Right lung (tissue), 10 donors: ENCODE measurements at places on chromosomes 5 and 9. TPM values are rescaled to one million over a fixed set of nuclear protein-coding genes. Genes with fewer than 3 reads are reported as not detected.
A peak's percentile ranks its signal among the peaks of the same experiment; 100 is the strongest.

The DMRT3 gene
- polyA plus RNA-seq, result not detected

The TRIM36 gene
- polyA plus RNA-seq, result 2.0 TPM

The IL3 gene
- not detected for polyA plus RNA-seq

The ADAMTSL2 gene
- 6.4 TPM for polyA plus RNA-seq

The CCL19 gene
- polyA plus RNA-seq, result not detected

The GARIN3 gene
- polyA plus RNA-seq, result not detected

The PCDHGA12 gene
- 4.2 TPM for polyA plus RNA-seq

The ELOVL7 gene
- 2.9 TPM for polyA plus RNA-seq

The CER1 gene
- 0.24 TPM for polyA plus RNA-seq

The GPR150 gene
- polyA plus RNA-seq, result 0.12 TPM

The CCDC112 gene
- 18.0 TPM for polyA plus RNA-seq

The CACNA1B gene
- 0.37 TPM for polyA plus RNA-seq

The CDX1 gene
- 0.39 TPM for polyA plus RNA-seq

GRCh38 chr9:5178126-5178805 lies 7.2 kb downstream of the INSL6 start:
- no peak for DNase-seq

- no peak for DNase-seq
Observed at GRCh38 chr5:164359260-164360255, 854.1 kb downstream of the MAT2B start.

DNA sequence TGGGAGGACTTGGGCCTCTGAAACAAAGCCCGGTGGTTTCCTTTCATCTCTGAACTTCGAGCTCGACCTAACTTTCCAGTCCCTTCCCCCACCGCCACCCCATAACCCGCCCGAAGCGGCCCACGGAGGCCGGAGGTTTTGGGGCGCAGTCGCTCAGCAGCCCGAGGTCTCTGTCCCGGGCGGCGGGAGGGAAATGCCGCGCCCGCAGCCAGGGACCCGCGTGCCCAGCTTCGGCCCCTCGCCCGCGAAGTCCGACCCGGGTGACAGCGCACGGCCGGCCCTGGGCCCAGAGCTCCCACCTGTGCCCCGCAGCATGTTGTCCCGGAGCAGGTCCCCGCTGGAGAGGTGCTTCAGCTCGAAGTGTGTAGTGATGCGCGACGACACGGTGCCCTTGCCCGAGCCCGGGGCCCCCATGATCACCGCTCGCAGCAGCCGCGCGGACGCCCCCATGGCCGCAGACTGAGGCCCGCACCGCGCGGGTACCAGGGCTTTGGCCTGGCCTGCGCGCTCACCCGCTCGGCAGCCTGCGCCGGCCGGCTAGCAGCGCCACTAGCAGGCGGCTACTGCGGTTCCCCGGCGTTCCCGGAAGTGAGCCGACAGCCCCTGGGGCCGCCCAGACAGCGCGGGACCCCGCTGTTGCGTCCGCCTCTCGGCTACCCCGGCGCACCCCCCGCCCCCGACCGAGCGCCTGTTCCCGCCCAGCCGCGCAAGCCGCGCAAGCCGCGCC lies at the start of gene AK3:
Gene AK3, minus strand, starts transcription at position 565 of the 727 bp plus-strand sequence. Its CDS starts 115 bp downstream, at position 450.
- peak; percentile 92 for DNase-seq

DNA sequence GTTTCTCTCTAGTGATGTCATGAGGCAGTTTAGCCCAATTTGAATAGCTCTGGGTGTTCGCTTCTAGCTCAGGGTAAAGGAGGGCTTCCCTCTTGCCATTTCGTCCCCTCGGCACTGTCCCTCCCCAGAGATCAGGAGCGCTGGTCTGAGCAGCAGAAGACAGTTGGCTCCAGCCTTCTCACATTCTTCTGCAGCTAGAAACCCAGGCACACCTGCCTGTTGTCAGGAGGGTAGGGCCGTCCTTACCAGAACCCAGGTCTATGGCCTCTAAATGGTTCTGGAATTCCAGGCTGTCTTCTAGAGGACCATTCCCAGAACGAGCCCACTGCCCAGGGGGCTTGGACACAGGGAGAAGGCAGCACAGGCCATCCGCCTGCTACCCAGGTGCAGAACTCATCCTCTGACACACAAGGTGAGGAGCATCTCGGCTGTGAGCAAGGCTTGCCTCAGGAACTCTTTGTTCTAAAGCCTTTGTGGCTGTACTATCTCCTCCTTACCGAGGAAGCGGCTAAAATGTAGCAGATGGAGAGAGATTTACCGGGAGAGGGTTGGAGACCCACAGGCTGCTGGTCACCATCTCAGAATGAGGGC lies 255.6 kb upstream of the IRX2 start:
- DNase-seq, result no peak

- DNase-seq, result no peak
Observed at GRCh38 chr5:136736021-136736420, 370.7 kb upstream of the TRPC7 start.

DNA sequence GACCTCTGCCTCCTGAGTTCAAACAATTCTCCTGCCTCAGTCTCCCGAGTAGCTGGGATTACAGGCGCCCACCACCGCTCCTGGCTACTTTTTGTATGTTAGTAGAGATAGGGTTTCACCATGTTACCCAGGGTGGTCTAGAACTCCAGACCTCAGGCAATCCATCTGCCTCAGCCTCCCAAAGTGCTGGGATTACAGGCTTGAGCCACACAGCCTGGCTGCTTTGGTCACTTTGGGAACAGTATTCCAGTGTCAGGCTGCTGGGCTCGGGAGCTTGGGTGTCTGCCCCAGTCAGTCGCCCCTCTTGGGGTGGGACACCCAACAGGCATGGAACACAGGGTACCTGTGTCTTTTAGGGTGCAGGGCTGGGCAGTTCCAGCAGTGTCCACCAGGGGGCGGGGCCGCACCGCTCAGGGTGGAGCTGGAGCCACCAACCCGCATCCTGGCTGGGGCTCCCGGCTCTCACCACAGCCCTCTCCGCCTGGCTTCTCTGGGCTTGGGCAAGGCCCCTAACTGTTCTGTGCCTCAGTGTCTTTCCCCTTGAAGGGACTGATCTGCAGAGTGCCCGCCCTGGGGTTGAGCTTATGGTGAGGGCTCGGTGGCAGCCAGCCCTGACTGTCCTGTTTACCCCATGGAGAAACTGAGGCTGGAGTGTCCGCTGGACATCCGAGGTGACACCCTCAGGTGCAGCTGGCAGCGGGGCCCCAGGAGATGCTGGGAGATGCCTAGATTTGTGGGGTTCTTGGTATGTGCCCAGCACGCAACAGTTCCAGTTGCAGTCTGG lies 6.4 kb upstream of the RNU6ATAC start:
- DNase-seq, result no peak

GRCh38 chr9:82584349-82584863 lies 478.5 kb downstream of the RASEF start:
- no peak for DNase-seq

- DNase-seq, result no peak
Observed at GRCh38 chr9:4030751-4031150, 269.1 kb downstream of the GLIS3 start.

- DNase-seq, result no peak
Observed at GRCh38 chr5:99076723-99077640, 148.2 kb upstream of the CHD1 start.

- no peak for DNase-seq
Observed at GRCh38 chr9:81549500-81550206, 139.7 kb downstream of the TLE1 start.

- DNase-seq, result no peak
Observed at GRCh38 chr9:120490888-120491595, 88.9 kb downstream of the CDK5RAP2 start.

- no peak for DNase-seq
Observed at GRCh38 chr5:59506285-59506877, 387.1 kb downstream of the PDE4D start.

DNA sequence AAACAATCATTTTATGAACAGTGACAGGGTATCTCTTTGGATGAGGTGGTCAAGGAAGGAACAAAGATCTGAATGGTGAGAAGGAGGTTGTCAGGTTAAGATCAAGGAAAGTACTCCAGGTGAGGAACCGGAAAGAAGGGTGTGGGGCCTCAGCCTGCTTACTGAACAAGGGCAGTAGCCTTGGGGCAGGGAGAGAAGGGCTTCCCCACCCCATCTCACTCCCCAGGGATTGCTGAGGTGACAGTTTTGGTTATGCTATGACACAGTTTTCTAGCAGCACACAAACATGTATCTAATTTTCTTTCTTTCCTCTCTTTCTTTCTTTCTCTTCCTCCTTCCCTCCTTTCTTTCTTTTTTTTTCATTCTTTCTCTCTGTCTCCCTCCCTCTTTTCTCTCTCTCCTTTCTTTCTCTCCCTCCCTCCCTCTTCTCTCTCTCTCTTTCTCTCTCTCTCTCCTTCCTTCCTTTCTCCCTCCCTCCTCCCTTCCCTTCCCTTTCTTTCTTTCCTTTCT lies 4.1 kb upstream of the HDHD3 start:
- no peak for DNase-seq

DNA sequence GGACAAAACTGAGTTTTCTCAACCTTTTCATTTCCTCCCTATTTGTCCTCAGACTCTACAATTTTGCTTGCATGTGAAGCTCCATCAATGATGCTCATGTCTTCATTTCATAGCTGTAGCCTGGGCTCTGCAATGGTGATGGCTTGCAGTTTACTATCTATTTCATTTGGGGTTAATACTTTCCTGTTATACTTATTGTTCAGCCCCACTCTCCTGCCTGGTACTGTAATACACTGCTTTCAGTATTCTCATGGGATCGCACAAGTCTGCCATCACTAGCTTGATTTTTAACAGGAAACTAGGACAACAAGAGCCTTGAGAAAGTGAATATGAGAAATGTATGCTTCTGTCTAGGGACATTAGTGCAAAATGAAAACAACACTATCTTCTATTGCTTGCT lies 84.2 kb upstream of the SEMA6A start:
- DNase-seq, result no peak

DNA sequence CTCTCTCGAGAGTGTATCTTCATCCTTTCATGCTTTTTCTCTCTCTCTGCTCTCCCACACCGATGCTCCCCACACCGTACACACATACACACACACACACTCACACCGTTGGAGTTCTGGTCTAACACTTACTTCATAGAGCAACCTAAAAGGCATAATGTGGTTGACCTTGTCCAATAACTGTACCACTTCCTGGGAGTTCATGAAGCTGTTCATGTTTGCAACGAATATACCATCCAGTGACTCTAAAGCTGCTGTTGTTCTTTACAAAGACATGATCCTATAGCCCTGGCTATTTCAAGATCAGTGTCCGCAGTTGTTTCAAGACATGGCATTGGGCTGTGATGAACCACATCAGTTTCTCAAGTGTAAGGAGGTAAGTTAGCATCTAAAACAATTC lies 10.0 kb downstream of the MEF2C start:
- no peak for DNase-seq

- DNase-seq, result no peak
Observed at GRCh38 chr9:80932947-80933780, 756.2 kb downstream of the TLE1 start.

DNA sequence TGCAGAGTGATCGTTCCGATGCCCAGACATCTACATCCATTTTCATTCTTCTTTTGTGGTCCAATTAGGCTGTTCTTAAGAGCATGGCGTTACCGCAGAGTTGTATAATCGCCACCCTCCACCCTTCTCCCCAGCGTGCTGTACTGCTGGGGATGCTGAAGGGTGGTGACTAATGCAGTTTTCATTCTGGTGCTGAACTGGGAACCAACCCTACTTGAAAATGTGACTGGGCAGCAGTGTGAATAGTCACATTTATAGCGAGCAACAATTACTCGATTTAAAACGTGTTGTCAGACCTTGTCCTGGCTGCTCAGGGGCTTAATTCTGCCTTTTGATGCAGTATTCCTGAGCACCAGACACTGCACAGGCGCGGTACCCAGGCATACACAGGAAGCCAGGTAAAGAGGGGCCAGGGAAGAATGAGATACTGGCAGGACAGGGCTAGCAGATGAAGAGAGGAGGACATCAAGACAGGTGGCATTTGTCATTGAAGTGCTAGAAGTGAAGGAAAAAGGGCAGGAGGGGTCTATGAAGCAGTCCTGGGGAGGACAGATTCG lies 719 bp upstream of the ISCA1 start:
- no peak for DNase-seq

- no peak for DNase-seq
Observed at GRCh38 chr9:22790329-22790728, 343.7 kb downstream of the DMRTA1 start.

- no peak for DNase-seq
Observed at GRCh38 chr9:76018761-76019160, 128.3 kb downstream of the PCSK5 start.

GRCh38 chr5:143561219-143561618 lies 157.7 kb upstream of the NR3C1 start:
- no peak for DNase-seq

- DNase-seq, result no peak
Observed at GRCh38 chr9:83440641-83441040, 97.6 kb downstream of the FRMD3 start.

GRCh38 chr9:132575005-132575609 lies 7.3 kb upstream of the BARHL1 start:
- DNase-seq, result peak; percentile 55

- DNase-seq, result no peak
Observed at GRCh38 chr5:9544056-9544455, 1.8 kb downstream of the SEMA5A start.

GRCh38 chr5:171422902-171423663 lies 3.6 kb downstream of the FGF18 start:
- DNase-seq, result no peak
